Activated CD4-positive, CD25-positive, alpha-beta regulatory T cell treated with anti-CD3 and anti-CD28 coated beads, Interleukin-2, amount 50 U/mL, for 16 hours (primary cell): ENCODE measurements at places on chromosomes 1 and 21.

GRCh38 chr1:113194846-113195830 is 122.1 kb downstream of the LRIG2 start:
- DNase-seq = no peak

- no peak for DNase-seq
Measured at GRCh38 chr1:214455971-214456867, 95.2 kb downstream of the PTPN14 start.

DNA sequence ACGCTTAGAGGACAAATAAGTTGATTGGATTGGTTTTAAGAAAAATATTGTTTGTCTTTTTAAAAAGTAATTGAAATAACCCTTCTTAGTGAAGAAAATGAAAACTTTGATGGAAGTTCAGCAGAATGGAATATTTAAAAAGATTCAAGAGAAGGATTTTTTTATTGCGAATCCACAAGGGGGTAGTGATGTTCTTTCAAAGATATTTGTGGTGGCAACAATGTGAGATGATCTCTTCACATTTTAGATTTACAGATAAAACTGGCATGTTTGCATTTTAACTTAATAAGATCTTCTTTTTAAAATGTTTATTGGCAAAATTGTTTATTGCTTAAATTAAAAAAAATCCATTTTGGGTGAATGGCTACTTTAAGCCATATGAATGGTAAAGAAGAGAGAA is 8.9 kb downstream of the CAMTA1 start:
- DNase-seq = no peak

DNA sequence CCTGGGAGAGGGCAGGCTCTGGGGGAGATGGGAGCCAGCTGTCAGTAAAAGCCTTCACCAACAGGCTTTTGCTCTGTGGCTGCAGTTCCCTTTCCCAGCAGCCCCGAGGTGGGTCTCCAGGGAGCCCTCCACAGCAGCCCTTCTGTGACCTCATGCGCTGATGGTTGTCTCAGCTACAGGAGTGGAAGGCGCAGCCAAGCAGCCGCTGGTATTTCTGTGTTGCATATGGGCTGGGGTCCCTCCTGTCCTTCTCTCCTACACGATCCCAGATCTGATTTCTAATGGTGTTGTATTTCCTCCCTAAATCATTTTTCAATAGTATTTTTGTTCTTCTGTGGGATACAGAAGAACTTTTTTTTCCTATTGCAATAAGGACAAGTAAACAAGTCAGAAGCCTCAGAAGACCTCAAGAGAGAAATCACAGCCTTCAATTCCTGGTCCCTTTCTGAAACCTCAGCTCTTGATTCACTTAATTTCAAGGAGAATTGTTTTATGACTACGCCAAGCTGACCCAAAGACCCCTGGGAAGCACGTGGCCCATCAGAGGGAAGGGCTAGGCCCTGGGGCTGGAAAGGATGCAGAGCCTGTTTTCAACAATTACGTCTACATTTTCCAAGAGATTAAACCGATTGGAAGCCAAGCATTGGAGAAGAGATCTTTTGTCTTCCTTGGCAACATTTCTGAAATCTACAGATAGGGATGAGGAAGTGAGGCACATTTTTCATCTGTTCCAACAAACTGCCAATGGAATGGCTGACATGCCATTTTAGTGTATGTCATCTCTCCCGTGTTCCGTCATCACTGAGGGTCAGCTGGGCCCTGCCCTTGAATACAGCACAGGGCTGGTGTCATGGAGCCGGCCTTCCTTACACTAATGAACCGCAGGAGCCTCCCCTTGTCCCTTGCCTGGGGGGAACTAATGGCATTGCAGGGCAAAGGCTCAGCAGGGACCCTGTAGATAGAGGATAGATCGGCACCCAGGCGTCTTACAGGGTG is 42.0 kb upstream of the SCCPDH start:
- DNase-seq = no peak

DNA sequence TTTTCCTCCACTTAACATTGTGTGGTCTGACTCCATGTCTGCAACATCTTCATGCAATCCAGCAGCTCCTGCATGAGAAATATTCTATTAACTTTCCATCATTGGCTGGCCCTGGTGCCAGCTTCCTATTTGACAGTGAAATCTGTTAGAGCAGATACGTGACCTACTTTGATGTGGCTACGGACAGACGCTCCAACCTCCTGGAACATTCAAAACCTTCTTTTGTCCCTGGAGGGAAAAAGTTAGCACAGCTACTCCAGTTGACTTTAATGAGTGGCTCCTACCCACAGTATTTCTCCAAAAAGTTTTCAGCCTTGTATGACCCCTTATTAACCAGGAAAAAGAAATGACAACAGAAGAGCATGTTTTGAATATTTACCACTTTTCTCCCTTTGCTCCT is 22.0 kb downstream of the PRAMEF20 start:
- no peak for DNase-seq

DNA sequence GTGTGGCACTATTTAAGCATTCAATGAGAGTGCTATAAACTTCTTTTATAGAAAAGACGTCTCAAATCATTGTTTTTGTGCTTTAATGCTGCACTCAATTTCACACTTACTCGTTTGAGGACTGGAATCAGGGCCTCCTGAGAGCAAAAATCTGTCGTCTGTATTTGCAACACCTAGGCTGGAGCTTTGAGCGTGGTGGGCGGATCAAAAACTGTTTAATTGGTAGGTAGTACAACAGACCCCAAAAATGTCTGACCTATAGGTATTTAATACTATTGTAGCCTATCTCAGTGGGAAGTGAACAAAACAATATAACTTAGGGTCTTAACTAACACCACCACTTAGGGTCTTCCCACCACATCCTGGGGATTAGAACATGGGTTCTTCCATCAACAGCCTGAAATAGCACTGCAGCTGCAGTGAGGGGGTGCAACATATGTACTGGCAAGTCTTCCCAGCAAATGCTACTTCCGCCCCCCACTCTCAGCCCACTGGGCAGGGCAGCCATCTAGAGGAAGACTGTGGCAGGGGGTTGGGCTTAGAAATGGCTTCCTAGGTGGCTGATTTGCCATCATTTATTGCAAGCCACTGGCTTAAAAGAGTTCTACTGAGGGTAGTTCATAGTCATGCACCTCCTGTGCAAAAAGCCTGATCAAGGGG is 48.3 kb downstream of the CD46 start:
- no peak for DNase-seq

DNA sequence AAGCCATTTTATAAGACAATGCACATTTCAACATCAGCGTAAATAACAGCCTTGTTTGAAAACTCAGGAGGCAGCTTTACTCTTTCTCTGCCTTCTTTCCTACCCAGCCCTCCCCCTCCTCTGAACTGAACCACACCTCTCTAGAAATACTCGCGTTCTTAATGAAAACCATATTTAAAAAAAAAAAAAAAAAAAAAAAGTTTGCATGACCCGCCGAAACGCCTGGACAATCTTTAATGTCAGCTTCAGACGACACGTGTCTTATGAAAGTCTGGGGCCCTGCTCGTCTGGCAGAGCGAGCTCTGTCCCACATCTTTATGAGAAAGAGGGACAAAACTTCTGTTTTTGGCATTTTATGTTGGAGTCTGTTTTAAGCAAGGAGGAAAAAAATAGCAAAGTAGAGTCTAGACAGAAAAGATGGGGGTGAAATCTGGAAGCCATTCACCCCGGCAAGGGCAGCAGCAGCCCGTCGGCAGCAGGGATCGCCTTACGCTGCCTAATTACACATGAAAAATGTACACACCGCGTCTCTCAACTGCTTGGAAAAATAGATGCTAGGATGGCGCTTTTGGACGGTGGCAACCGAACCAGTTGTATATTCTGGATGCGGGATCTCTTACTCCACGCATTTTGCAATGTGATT is 130.4 kb upstream of the ETS2 start:
- no peak for DNase-seq

- DNase-seq = no peak
Measured at GRCh38 chr1:226063977-226064815, 1.7 kb downstream of the H3-3A start.
